ENCODE measurements at places on chromosomes 3 and 15. TPM values are rescaled to one million over a fixed set of nuclear protein-coding genes. Genes with fewer than 3 reads are reported as not detected.
A peak's percentile ranks its signal among the peaks of the same experiment; 100 is the strongest.

QARS1 gene
- total RNA-seq: 220 TPM

- no peaks in the 10 kb centered on the region for H3K4me1 ChIP-seq
- no peak overlapping the region for H3K4me3 ChIP-seq
- no peaks in the 10 kb centered on the region for H3K27me3 ChIP-seq
- no peaks in the 10 kb centered on the region for H3K36me3 ChIP-seq
Observed at GRCh38 chr3:118501152-118501551, 533.5 kb downstream of the IGSF11 start.

DNA sequence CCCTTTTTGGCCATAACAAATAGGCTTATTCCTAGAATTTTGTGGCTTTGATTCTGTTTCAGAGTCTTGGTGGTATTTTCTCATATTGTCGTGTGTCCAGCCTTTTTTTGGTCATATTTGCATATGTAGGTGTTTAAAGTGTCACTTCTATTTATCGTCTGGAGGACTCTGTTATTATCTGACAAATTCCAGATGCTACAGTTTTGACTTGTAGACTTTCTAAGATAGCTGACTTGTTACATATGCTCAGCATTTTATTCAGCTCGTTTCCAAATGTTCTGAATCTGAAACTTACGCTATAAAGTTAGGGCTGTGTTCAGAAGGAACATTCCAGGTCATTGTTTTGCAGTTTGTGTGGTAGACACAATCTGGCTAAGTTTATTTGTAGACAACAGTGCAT, 1.9 kb downstream of the PPP4R2 start:
- H3K36me3 ChIP-seq: peaks cover 32% of the 10 kb centered on the region
- DNase-seq: no peak

DNA sequence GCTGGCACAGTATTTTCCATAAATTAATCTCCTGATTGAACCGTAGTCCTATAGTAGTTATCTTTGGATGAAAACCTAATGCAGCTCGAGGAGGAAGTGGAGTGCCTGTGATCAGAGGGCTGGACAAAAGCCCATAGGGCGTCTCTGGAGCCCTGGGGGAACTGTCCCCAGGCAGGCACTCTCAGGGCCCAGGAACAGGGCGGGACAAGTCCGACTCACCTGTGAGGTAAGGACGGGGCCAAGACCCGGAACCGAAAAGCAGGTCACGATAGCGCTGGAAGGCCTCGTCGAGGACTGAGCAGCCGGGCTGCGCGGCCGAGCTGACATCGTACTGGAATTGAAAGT, 341 bp downstream of the HEXA start:
- peak overlapping the region; percentile 25 for H3K27ac ChIP-seq
- no peaks in the 10 kb centered on the region for H3K27me3 ChIP-seq
- 0 out of 2 replicates have a peak, but pooled peaks cover 6% of the 10 kb centered on the region for H3K36me3 ChIP-seq
- H3K4me3 ChIP-seq: peak overlapping the region; percentile 94

CD200R1 gene
- not detected for total RNA-seq

DNA sequence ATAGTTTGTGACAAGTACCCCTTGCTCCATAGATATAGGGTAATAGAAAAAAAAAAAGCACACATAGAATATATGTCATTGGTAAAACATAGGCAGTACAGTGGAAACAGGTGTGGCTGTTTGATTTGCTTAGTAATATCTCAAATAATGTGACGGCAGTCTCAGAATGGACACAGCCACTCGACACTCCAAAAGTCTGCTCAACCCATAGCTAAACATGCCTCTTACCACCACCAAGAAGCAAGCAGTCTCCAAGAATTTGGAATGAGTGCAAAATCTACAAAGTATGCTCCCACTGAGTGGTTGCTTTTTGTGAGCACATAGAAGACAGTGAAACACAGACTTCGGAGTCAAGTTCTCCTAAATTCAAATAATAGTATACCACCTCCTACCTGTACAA, 43.0 kb downstream of the RAB27A start:
- H3K27me3 ChIP-seq: no peaks in the 10 kb centered on the region
- no peak overlapping the region for H3K4me3 ChIP-seq
- no peaks in the 10 kb centered on the region for H3K36me3 ChIP-seq
- H3K27ac ChIP-seq: no peak overlapping the region
- peaks cover 14% of the 10 kb centered on the region for H3K4me1 ChIP-seq
